ENCODE measurements at places on chromosomes 4 and X.
A peak's percentile ranks its signal among the peaks of the same experiment; 100 is the strongest.

DNA sequence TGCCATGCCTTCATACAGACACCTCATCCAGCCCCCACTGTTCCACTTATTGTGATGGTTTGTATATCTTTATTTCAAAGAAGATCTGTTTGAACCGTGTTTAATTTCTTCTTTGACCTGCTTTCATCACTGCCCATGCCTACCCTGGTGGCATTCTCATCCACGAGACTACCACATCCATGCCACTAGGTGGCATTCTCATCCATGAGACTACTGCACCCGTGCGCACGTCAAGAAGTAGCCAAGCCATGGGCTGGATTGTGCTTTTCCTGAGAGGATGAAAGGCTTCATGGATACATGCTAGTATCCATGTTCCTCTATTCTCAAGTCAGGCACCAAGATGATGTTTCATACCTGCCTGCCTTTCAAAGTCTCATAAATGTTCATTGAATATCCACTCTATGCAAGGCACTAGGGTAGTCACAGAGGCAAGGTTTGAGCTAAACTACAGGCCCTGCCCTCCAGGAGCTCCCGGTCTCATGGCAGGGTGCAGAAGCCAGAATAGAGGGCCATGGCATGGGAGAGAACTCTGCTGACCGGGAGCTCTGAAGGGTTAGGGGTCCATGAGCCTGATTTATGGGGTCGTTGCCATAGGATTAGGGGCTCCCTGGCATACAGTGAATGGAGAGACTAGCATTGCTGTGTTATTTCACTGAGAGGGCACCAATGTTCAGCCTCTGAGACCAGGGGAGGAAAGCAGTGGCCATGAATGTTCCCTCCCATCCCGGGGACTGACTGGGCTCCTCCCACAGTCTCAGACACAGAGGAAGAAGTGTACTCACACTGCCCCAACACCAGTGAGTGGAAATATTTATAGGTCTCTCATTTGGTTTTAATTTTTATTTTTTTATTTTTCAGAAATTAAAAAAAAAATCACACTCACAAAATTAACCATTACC, 24.8 kb upstream of the EOLA2 start:
- no peak for DNase-seq

DNA sequence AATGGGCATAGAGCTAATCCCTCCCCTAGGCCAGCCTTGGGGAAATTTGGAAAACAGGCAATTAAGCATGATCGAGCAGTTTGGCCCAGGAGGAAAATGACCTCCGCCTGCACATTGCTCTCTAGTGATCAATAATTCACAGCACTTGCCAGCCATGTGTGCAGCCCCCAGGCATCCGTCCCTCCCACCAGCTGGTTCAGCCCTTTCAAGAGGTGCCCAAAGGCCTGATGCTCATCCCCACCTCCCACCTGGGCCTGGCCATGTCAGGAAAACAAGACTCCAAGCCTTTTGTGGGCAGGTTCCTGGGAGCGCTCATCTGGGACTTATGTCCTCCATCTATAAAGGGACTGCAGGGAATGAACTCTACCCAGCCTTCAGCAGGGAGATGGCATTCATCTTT, 17.5 kb upstream of the PPP2R2C start:
- DNase-seq: no peak

DNA sequence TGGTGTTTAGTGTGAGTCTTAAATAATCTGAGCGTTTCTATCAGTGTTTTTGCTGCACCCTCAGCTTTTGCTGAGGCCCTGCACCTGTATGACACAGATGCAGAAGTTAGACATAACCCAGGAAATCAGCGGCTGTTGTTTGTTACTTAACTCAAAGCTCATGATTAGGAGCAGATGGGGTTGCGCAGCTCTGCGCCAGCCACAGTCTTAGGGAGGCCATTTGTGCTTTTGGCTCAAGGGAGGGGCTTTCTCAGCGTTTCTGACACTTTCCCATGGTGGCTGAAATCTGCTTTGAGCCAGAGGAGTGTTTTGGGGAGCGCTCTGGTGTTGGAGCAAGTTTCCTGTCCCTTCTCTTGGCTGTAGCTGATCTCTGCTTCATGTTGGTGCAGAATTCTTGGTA, 433.8 kb downstream of the NAF1 start:
- DNase-seq: no peak

DNA sequence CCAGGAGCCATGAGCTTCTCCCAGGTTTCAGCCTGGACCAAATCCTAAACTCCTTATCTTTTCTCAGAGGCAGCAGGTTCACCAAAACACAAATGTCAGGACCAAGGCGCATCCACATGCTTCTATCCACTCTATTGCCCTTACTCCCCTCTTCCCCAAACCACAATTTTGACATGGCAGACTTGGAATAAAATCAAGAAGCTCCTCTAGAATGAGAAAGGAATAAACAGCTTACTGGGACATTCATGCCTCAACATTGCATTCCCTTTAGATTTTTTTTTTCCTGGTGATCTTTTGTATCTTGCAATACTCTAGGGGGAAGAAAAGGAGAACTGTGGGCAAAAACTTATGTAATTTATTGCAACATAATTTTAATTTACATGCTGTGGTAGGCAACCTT, 119.1 kb downstream of the TSPAN5 start:
- DNase-seq: no peak

GRCh38 chrX:46653482-46653881, 79.9 kb downstream of the CHST7 start:
- no peak for DNase-seq

DNA sequence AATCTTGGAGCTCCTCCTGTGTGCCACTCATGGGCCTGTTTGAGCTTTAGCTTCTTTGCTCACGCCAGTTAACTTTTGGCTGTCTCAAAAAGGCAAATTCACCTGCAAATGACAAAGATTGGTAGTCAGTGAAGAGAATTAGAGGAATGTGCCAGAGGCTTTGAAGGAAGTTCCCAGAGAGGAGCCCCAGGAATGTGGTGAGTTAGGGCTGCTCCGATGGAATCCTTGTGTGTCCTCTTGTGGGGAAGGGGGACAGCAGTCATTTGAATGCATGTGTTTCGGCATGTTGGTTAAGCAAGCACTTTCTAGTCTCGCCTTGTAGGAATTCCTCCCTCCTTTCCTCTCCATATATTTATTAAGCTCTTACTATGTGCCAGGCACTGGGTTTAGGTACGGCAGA, 62.9 kb downstream of the ELF4 start:
- no peak for DNase-seq

DNA sequence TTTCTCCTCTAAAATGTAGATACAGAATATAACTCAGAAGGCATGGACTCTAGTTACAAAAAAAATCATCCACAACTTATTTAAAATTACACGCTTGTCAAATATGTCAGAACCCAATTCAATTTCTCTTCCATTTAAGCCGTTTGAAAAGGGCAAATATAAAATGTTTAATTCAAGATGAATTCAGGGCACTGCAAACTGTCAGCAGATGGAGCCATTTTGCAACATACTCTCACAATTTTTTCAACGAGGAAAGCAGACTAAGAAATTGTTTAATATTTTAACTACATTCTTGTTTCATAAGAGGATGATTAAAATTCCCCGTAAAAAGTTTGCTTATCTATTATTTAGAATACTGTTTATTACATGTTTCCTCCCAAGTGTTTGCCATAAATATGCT, 321.3 kb upstream of the CPXCR1 start:
- DNase-seq: no peak

DNA sequence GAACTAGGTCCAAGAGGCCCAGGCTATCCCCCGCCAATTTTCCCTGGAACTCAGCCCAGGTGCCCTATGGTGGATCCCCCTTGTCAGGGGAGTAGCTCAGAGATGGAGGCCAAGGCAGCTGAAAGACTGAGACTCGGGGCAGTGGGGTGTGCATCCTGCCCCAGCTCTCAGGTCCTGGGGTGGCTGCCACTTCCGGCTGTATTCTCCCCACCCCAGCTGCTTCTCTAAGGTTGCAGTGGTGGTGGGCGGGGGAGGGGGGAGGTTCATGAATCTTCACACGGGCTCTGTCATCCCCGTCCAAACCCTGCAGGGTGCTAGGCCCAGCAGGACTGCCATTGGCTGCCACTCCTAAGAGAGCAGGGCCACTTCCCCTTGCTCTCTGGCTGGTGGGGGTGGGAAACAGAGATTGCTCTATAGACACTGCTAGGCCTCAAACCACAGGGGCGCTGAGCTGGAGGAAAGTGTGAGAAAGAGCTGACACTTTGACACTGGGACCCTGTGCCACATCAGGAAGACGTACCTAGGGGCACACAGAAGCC, 1.5 kb downstream of the SASH3 start:
- no peak for DNase-seq

DNA sequence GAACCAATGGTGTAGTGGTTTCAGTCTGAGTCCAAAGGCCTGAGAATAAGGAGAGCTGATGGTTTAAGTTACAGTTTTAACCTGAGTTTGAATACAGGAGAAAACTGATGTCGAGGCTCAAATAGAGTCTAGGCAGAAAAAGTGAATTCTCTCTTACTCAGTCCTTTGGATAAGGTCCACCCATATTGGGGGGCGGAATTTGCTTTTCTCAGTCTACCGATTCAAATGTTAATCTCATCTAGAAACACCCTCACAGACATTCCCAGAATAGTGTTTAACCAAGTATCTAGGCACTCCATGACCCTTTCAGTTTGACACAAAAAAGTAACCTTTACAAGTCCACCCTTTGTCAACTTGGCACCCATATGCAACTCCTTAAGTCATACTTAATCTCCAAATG, 216.0 kb downstream of the GRID2 start:
- DNase-seq: no peak

GRCh38 chr4:8568068-8568668, 12.0 kb upstream of the GPR78 start:
- DNase-seq: no peak

DNA sequence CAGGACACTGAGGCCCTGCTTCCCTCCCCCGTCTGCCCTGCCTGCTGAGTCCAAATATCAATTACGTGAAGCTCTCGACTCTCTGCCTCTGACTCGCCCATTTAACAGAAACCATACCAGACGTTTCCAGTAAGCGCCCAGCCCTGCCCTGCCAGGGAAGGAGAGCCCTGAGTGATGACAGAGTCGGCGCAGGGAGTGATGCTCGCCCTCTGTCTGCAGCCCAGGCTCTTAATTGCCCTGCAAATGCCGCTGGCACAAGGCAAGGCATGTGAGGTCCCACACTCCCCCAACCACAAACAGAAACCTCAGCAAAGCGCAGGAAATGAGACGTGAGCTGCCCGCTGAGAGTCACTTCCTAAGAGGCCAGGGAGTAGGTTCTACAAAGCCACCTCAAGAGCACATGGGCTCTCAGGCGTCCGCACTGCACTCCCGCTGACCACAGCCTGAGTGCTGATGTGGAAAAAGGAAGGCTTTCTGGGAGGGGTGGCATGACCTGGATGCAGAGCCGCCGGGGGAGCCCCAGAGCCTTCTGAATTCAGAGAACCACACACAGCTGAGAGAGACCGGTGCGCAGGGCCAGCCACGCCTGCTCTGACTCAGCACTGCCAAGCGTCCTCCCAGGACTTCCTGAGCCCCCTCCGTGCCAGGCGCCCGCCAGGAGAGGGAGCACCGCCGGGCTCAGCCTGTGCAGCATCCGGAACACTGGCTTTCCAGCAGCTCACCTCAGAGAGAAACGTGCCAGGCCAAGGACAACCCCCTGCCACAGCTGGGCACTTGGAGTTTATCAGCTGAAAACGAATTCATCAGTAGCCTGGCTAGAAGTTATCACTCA, 5.3 kb downstream of the ZFYVE28 start:
- peak; percentile 76 for DNase-seq

GRCh38 chrX:51332188-51332942, at the start of gene NUDT10:
TSS of gene NUDT10 (plus strand) at chrX:51332822. CDS start at chrX:51332966, 144 bp downstream.
- DNase-seq: no peak

DNA sequence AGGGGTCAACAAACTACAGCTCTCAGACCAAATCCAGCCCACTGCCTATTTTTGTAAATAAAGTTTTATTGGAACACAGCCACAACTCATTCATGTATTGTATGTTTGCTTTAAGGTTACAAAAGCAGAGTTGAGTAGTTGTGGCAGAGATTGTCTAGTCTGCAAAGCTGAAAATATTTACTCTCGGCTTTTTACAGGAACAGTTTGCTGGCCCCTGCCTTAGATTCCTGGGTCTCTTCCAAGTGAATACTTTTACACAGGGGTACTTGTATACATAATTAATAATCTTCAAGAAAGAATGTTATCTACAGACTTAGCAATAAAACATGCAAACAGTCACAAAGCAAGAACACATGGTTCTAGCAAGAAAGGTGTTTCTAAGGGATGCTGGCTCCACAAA, 154.2 kb downstream of the AMELX start:
- DNase-seq: no peak

- no peak for DNase-seq
Measured at GRCh38 chr4:825971-826330, at the start of gene CPLX1. TSS of gene CPLX1 (minus strand) at chr4:826129. CDS start at chr4:824522, 1,607 bp downstream.

DNA sequence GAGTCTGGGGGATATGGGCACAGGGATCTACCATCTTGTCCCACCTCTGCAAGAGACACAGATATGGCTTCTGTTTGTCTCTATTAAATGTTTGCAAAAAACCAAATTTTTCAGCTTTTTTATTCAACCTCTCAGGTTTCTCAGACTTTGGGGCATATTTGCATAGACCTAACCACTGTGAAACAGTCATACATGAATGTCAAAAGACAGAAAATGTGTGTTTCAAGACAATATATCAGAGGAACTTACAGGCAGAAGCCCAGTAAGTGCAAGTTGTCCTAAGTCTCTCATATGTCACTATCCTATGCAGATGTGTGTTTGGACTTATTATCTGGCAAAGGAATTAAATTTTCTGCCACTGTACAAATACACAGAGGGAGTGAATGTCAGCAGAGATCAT, 951.2 kb downstream of the PCDH18 start:
- no peak for DNase-seq

DNA sequence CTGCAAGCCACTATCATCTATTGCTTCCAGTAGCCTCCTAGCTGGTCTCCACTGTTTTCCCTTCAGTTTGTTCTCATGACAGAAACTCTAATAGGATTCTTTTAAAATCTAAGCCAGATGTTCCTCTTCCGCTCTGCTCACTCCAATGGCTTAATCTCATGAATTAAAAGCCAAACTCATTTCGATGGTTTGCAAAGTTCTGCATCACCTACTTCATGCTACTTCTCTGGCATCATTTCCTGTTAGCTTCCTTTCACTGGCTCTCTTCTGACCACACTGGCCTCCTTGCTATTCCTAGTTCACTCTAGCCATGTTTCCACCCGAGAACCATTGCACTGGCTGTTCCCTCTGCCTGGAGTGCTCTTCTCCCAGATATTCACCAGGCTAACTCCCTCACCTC, 102.0 kb upstream of the LSM6 start:
- no peak for DNase-seq

GRCh38 chr4:117831060-117831683, 203.1 kb upstream of the NDST3 start:
- no peak for DNase-seq

- DNase-seq: no peak
Measured at GRCh38 chr4:18292411-18292810, 270.9 kb upstream of the LCORL start.
